ENCODE measurements at places on chromosomes 13 and 19. TPM values are rescaled to one million over a fixed set of nuclear protein-coding genes. Genes with fewer than 3 reads are reported as not detected.

DKKL1 gene
- not detected for total RNA-seq

RTBDN gene
- total RNA-seq, result not detected

ANGPTL8 gene
- not detected for total RNA-seq

FXYD7 gene
- not detected for total RNA-seq

ZNF154 gene
- total RNA-seq, result 0.37 TPM

PSG11 gene
- total RNA-seq, result not detected

HOMER3 gene
- total RNA-seq, result 48.1 TPM

CACNA1A gene
- total RNA-seq, result 6.6 TPM

TIMM29 gene
- total RNA-seq, result 21.7 TPM

TLE6 gene
- 0.73 TPM for total RNA-seq

SPPL2B gene
- total RNA-seq, result 23.1 TPM

CTXN1 gene
- total RNA-seq, result 0.73 TPM

APOE gene
- 13.5 TPM for total RNA-seq

SPC24 gene
- 90.8 TPM for total RNA-seq

SIGLEC11 gene
- total RNA-seq, result not detected

KCNJ14 gene
- 0.59 TPM for total RNA-seq

LGALS14 gene
- total RNA-seq, result not detected

ZNF135 gene
- total RNA-seq, result 0.78 TPM

TEX26 gene
- not detected for total RNA-seq

ICAM5 gene
- under 0.01 TPM for total RNA-seq

KIR2DL4 gene
- total RNA-seq, result not detected

PEG3 gene
- total RNA-seq, result 1.8 TPM

LAIR1 gene
- total RNA-seq, result not detected

PSG1 gene
- total RNA-seq, result under 0.01 TPM

COG6 gene
- 16.2 TPM for total RNA-seq

GIPR gene
- total RNA-seq, result not detected

TMEM150B gene
- total RNA-seq, result not detected

PPP2R1A gene
- total RNA-seq, result 201 TPM

SBSN gene
- total RNA-seq, result 4.3 TPM

DCT gene
- total RNA-seq, result not detected

ZNF880 gene
- total RNA-seq, result 17.3 TPM

TRAPPC5 gene
- total RNA-seq, result 24.3 TPM
